ENCODE measurements at places on chromosomes 6 and 20.

- DNase-seq, result no peak
Observed at GRCh38 chr20:3350422-3350821, 57.0 kb downstream of the DNAAF9 start.

- DNase-seq, result no peak
Observed at GRCh38 chr6:152651986-152652385, 14.8 kb upstream of the SYNE1 start.

GRCh38 chr6:169244684-169245383, 8.8 kb downstream of the THBS2 start:
- DNase-seq, result no peak

- no peak for DNase-seq
Observed at GRCh38 chr6:132314432-132314831, 86.8 kb downstream of the MOXD1 start.

DNA sequence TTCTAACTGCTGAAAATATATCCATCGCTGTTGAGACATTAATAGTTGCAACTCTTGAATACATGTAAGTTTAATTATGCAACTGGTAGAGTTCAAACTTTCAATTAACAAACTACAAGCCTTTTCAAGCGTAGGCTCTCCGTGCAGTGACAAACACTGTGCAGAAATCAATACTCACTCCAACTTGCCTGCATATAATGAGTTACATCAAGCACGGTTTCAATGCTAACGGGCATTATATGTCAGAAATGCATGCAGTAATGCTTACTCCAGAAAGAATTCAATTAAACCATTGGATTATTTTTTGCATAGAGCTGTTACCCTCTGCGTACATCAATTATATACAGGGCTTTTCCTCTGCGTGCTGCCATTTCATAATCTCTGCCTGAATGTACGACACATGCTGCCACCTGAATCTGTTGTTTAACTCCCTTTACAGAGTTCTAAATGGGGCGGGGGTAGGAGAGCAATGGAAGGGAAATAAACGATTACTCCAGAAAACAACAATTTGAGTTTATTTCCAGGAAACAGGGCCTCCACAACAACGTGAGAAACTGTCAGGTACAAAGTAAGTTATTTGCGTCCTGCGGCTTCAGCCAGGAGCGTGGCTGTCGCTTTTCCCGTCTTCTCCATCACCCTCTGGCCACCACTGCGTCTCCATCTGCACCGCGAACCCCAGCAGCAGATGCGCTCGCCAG, 1.8 kb downstream of the PTPRK start:
- peak; percentile 38 for DNase-seq

DNA sequence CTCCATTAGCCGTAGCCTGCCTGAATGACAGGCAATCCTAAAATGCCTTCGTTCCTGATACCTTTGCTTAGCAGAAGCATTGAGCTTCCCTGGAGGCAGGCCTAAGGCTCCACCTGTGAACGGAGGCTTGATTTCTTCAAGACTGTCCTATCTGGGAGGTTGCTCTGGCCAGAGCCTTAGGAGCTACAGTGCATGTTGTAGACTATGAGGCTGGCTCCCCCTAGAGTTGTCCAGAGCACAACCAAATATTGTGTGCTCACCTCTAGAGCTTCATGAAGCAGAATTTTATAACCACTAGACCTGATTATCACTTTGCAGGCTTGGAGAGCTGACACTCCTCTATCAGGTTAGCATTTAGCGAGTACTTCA, 217.8 kb downstream of the MAFB start:
- peak; percentile 15 for DNase-seq

GRCh38 chr6:36128793-36129192, 1.5 kb upstream of the MAPK13 start:
- no peak for DNase-seq

- DNase-seq, result peak; percentile 46
Observed at GRCh38 chr6:125974214-125974866, 12.0 kb upstream of the TRMT11 start.

DNA sequence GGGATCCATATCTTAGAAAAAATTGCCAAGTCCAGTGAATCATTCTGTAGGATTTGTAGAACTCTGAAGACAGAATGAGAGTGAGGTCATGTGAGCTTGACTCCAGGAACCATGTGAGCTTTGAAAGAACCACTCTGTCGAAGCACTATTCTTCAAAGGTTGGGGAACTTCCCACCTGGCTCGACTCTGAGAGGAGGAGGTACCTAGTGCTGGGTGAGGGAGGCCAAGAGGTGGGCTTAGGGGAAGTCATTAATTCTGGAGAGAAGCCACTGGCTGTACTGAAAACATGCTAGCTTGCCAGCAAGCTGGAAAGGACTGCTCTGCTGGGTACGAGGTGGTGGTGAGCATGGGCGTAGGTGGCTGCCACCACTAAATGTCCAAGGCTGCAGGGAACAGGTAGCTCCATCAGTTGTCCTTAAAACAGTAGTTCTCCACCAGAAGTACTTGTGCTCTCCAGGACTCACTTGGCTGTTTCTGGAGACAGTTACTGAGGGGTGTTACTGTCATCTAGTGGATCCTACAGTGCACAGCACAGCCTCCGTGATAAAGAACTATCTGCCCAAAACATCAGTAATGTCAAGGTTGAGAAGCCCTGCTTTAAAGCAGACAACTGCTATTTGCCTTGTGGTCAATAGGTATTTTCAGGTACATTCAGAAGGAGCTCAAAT, 34.7 kb upstream of the SYNJ2 start:
- peak; percentile 74 for DNase-seq

DNA sequence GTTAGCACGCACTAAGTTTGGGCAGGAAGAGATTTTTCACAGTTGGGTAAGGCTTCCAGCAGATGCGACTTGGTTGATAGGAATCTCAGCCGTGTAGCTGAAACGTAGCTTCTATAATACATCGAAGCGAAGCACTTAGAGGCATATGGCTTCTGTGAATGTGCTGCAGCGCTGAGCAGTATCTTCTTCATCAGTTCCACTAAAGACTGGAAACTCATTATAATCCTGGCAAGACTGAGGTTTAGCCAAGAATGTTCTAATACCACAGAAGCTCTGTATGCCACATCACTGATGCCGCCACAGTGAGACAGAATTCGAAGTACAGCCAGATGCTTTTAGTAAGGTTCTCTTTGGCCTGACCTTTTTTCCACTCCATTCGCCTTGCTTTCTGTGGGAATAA, 680.2 kb upstream of the AGPAT4 start:
- DNase-seq, result no peak

- no peak for DNase-seq
Observed at GRCh38 chr6:134967711-134968110, 17.8 kb upstream of the ALDH8A1 start.

DNA sequence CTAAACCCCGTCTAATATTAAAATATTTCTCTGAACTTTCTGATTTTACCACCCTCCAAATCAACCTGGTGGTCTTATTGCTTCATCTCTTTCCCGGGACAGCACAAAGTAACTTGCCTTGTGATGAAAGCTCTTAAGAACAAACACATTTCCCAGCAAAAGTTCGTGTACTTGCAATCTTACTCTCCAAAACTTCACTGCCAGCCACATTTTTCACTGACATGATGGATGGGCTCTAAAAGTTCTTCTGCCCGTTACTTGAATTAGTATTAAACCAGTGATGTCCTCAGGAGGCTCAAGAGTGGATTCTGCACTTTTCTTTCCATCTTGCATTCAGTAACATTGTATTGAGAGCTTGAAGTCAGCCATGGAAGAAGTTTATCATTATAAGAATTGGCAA, 731.6 kb upstream of the GJE1 start:
- peak; percentile 13 for DNase-seq

DNA sequence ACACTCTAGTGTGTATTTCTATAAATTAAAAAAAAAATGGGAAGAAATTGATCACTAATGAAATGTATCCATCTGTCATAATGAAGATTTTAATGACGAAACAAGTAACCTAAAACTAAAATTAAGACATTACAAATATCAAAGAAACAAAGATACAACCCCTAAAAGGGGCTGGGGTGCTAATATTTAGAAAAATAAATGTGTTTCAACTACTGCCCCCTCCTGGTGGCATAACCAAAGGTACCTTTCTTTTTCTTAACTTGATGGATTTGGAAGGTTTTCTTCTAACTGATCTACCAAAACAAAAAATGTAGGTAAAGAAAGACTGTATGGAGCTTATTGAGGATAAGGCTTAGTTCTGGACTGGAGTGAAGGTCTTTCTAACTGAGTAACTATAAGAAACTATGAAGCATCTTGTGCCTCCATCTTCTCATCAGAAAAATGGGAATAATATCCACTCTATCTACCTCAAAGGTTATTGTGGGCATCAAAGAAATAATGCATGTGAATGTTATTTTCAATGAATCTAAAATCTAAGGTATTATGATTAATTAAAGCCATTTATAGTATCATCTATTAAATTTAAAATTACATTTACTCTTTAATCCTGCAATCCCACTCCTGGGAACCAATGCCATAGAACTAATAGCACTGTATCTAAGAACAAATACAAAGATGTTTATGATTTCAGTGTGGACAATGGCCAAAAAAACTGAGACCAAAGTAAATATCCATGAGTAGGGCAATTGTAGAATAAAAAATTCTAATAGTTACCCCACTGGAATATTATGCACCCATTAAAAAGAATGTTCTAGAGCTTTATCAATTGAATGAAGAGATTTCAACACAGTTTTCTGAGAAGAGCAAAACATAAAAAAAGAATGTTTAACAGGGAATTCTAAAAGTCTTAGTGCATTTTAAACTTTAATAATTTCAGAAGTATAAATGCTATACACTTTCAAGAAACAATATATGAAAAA, 117.2 kb downstream of the BACH2 start:
- DNase-seq, result no peak

DNA sequence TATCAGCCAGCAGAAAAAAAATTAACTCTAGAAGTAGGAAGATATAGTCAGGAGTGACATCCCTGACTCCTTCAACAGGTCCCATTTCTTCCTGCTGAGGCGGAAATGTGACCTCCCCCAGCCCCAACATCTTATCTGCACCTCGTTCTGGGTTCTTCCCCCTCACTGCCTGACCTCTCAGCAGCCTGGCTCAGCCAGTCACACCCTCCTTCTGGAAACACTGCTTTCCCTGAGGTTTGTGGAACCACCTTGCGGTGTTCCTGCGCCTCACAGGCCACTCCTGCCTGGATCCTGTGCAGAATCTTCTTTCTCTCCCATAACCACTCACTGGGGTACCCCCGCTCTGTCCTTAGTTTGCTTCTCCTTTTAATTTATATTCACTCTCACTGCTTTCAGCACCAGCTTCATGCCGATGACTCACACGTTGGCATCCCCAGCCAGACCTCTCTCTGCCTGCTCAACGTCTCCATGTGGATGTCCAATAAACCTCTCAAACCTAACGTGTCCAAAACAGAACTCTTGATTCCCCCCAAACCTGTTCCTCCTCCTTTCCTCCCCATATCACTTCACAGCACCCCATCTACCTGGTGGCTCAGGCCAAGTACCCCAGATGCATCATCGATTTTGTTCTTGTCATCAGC, 222.8 kb upstream of the PLN start:
- no peak for DNase-seq

GRCh38 chr6:19549109-19549508, 288.1 kb upstream of the ID4 start:
- DNase-seq, result no peak

DNA sequence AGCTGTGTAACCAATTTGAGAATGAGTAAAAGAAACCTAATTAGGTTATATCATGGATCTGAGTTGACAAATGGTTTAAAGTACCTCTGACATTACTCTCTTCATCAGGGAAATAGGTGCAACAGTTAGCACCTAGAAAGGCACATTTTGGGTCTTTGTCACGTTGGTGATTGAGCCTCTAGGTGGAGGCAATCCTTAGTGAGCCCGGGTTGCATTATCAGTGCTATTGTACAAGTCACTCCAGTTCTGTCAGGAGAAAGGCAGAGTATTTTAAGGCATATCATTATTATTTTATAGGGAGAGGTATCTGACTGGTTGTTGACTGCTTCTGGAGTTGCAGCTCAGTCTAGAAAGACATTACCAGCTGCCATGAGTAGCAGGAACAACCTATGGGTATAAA, 54.9 kb downstream of the TRIM27 start:
- DNase-seq, result no peak

Measured in brain (organoid and tissue), 16 donors.